Naive thymus-derived CD4-positive, alpha-beta T cell (primary cell): ENCODE measurements at places on chromosomes 1 and 21. TPM values are rescaled to one million over a fixed set of nuclear protein-coding genes. Genes with fewer than 3 reads are reported as not detected.

Gene PCAT6
- not detected for polyA plus RNA-seq

Gene ZNF648
- 0.13 TPM for polyA plus RNA-seq

GRCh38 chr1:183537405-183537804 lies 52.9 kb downstream of the NCF2 start:
- DNase-seq = no peak

DNA sequence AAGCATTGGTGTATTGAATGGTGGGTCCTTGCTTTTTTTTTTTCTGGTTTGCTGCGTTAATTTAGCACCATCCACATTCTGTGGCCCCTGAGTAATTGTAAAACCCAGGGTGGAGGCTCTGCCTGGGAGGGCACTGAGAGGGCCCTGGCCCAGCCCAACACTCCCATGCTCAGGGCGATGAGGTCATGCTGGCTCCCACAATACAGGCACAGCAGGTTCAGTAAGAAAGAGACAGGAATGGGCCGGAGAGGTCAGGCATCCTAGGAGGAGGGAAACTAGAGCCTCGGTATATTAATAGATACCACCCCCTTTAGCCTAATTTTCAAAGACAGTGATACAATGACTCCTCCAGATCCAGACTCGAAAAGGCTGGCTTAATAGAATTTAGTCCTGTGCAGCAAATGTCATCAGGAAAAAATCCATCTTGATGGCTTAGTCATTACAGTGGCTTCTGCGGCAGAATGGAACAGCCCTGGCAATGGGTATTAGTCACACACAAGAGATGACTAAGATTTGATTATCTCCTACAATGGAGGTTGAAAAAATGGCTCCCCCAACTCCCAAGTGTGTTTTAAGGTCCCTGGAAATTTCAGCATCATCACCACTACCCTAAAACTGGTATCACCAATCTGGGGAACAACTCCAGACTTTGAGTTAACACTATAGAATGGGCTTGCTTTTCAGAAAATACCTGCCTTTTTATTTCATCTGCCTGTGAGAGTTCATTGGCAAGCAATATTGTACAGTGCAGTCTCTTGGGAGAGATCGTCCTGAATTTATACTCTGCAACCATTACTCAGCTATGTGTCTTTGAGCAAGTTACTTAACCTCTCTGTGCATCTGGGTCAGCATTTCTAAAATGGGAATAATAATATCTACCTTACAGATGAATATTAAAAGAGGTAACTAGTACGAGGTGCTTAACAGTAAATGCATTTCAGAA lies 43.9 kb upstream of the LYST start:
- no peak for DNase-seq
